CD4-positive, alpha-beta memory T cell (primary cell): ENCODE measurements at places on chromosomes 12 and 14. TPM values are rescaled to one million over a fixed set of nuclear protein-coding genes. Genes with fewer than 3 reads are reported as not detected.

DNA sequence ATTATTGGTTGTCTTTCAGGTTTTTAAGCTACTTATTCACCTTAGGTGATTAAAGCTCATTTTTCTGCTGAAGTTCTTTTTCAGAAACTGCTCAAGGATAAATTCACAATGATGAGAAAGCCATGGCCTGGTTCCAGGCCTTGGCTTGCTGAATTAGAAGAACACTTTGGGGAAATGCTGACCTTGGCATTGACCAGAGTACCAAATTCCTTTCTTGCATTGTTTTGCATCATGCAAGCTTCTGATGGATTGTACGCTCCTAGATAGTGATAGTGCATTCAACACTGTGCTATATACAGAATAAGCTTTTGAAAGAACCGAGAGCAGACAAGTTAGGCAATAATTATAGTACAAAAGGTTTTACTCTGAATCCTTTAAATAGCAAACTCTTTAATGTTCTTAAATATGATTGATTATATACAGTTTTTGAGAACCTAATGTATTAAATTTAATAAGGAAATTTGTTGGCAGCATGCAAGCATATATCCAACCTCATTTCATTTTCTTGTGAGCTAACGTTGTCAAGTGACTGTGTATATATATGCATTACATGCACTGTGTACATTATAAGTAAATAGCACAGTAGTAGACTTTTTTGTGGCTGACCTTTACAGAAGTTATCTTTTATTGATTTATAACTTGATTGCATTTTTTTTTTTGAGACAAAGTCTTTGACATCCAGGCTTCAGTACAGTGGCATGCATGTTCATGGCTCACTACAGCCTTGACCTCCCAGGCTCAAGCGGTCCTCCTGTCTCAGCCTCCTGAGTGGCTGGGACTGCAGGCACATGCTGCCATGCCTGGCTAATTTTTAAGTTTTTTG lies 99.2 kb downstream of the DIP2B start:
- DNase-seq = no peak

- DNase-seq = no peak
Measured at GRCh38 chr14:80713076-80713850, 228.3 kb downstream of the CEP128 start.

DNA sequence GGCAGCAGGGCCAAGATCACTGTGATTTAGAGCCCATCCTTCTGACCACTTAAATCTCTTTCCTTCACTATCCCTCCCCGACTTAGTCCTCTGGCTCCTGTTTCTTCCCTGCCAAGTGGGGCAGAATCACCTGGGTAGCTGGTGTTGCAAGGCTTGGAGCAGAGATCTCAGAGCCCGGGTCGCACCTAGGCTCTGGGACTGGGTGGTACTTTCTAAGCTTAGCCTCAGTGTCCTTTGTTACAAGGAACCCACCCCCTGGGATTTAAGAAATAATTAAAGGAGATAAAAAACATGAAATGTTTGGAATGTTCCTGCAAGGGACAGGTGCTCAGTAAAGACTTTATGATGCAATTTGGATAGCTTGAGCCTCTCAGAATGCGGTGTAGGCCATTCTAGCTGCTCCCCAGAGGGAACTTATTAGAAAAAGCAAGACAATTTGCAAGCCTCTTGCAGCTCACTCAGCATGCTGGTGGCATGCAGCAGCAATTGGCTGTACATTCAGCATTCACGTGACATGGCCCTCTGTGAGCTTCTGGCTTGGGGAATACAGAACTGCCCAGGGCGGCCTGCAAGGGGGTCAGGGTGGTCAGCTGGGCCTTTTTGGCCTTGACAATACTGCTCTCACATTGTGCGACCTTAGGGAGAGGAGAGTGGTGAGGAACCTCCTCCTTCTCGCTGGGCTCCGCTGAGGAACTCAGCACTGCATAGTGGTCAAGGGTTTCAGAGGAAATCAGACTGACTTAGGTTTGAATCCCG lies 16.8 kb downstream of the C14orf132 start:
- no peak for DNase-seq

GRCh38 chr12:87846045-87846444 lies 183.2 kb downstream of the C12orf50 start:
- no peak for DNase-seq

- no peak for DNase-seq
Measured at GRCh38 chr14:59341858-59342477, 123.2 kb downstream of the GPR135 start.

- no peak for DNase-seq
Measured at GRCh38 chr14:95494456-95494855, 22.0 kb downstream of the SYNE3 start.

- no peak for DNase-seq
Measured at GRCh38 chr12:26773313-26774104, 59.5 kb downstream of the ITPR2 start.

DNA sequence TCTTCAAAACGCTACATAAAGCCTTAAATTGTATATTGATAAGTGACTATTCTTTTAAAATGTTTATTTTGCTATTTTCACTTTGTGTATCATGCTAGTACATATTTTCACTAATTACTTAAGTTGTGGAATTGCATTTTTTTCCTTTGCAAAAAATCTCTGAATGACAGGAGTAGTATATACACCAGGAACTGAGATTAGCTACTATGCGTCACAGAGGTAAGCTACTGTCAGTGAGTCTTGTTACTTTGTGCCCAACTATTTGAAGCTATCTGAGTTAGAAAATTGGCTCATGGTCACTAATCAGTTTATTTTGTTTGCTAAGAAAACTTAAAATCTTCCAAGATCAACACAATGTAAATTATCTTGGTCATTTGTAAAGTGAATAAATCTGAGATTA lies 887.4 kb downstream of the TMTC2 start:
- DNase-seq = no peak

GRCh38 chr12:75725521-75726111 lies 214.2 kb upstream of the KRR1 start:
- DNase-seq = no peak

Gene GPRC5A
- total RNA-seq = not detected

Gene NANOG
- not detected for total RNA-seq
